Right ventricle myocardium inferior (tissue), 1 donor: ENCODE measurements at places on chromosomes 3 and 15. TPM values are rescaled to one million over a fixed set of nuclear protein-coding genes. Genes with fewer than 3 reads are reported as not detected.

GRCh38 chr3:31567036-31567435 is 34.3 kb downstream of the STT3B start:
- DNase-seq, result no peak

GRCh38 chr3:66031102-66031698 is 7.5 kb downstream of the MAGI1 start:
- no peak for DNase-seq

GRCh38 chr3:129040579-129041300 is 19.8 kb upstream of the GP9 start:
- no peak for DNase-seq

The MINAR1 gene
- total RNA-seq, result 0.05 TPM

The NRROS gene
- total RNA-seq, result 3.1 TPM

DNA sequence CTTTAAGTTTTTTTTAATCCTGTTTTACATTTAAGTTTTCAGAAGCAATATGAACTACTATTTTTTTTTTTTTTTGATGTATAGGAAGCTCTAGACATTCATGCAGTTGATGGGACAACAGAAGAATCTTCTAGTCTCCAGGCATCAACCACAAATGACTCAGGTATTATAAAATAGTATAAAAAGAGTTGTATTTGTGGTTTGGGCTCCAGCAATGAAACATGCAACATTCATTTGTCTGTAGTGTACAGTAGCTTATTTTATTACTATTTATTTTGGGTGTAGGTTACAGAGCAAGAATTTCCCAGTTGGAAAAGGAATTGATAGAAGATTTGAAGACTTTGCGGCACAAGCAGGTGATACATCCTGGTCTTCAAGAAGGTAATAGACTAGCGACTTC is 38.6 kb downstream of the MGA start:
- no peak for DNase-seq

The CKMT1B gene
- total RNA-seq, result 0.76 TPM

DNA sequence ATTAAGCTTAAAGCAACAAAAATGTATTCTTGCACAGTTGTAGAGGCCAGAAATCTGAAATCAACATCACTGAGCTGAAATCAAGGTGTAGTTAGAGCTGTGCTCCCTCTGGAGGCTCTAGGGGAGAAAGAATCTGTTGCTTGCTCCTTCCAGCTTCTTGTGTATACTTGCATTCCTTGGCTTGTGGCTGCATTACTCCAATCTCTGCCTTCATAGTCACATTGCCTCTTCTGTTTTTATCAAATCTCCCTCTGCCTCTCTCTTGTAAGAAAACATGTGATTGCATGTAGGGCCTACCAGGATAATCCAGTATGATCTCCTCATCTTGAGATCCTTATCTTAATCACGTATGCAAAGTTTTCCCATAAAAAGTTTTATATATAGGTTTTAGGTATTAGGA is 487.9 kb upstream of the SGO1 start:
- no peak for DNase-seq

DNA sequence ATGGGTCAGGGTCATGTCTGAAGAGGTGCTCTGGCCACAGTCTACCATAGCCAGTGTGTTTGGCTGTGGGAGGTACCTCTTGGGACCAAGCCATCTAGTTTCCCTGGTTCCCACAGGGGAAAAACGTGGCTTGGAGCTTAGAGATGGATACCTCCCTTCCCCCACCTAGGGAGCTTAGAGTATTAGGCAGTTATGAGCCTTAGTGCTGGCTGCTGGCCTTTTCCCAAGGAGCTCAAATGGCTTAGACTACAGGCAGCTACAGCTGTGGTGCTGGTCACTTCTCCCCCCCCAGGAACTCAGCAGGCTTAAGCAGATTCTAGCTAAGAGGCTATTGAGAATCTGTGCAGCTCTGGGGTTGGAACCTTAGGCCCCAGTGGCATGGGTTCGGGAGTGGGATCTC is 591.2 kb downstream of the NSUN3 start:
- no peak for DNase-seq

- DNase-seq, result no peak
These were observed 129.0 kb upstream of the THBS1 start for GRCh38 chr15:39451871-39452270.
